ENCODE measurements at places on chromosomes 3 and 15.

DNA sequence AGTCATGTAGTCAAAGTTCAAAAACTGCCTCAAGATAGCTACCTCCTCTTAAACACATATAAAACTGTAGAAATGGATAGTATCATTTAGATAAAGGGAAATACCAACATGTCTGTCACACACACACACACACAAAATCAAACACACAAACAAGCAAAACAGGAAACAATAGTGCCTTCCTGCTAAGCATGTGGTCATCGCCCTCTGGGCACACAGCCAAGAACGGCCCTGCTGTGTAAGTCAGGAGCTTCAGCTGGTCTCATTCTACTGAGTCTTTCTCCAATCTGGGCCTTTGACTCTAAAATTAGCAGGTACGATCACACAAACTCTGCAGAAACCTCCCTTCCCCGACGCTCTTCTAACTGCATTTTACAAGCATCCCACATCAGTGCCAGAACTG lies 272.2 kb upstream of the CHRNA7 start:
- no peak for DNase-seq

GRCh38 chr3:3726549-3726948 lies 72.7 kb upstream of the LRRN1 start:
- no peak for DNase-seq

DNA sequence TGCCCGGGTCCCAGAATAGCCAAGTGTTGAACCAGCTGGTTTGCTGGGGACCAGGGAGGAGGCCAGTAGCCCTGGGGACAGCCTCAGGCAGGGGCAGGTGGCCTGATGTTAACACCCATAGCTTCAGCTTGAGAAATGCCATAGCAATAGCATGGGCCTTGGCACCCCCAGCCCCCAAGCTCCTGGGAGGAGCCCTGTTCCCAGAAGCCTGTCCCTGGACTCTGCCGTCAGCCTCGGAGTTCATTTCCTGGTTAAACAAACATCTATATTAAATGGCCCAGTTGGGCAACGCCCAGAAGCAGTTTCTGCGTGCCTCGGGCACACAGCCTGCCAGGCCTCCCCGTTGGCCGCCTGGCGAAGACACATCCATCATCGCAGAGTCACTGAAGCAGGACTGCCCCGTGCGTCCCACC lies 58.2 kb downstream of the FGD5 start:
- no peak for DNase-seq

DNA sequence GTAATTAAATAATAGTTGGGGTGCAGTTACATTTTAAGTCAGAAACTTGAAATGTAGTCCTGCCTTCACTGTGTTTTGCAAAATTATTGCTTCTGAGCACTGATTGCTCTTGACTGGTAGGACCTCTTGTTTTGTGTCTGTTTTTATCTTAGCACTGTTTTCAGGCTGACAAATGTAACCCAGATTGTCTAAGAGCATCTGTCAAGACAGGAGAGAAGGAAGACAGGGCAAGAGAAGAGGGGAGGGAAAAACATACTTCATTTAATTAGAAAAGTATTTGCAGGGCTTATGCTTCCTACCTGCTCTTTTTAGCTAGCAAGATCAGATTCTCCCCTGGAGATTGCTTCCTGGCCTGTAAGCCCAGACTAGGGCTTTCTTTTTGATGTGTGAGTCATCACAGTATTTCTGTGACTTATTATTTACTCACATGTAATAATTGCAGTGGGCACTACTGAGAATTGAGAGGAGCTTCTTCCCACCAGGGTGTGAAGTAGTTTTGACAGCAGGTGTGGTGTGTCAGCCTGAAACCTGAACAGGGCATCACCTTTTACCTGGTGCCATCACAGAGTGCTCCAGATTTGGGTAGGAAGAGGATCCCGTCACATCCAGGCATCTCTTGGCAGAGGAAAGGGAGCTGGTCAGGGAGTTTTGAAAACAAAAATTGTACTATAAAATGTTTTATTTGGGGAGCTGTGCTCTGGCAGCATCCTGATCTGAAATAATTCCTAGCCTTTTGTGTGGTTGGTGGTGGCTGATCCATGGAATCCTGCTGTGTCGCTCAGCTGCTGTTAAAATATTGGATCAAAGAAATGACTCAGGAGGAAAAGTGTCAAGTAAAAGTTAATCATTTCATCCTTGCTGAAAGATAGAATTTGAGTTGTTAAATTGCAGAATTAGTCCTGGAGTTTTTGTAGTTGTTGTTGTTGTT lies 98.2 kb downstream of the TMEM108 start:
- DNase-seq: no peak

- no peak for DNase-seq
Observed at GRCh38 chr3:14801031-14801430, 17.7 kb upstream of the FGD5 start.

DNA sequence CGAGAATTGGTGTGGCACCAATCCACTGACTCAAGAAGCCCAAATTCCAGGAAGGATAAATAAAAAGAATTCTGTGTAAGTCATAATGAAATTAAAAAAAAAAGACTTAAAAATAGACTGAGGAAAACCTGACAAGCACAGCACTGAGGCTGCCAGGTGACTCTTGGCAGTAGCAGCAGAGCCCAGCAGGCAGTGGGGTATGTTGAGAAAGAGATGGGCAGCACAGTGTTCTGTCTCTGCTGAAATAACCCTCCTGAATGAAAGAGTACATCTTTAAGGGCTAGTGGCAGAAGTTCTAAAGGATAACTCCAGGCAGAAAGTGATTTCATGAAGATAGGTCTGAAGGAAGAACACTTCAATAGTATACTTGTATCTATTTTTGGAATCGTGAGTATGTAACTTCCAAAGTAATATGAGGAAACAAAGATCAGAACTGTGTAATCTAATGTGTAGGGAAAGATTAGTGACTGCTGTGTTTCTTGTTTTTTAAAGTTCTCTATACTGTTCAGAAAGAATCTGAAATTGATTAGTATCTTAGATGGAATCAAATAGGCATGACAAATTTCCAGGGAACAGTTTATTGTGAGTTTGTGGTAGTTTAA lies 75.9 kb downstream of the RAB7A start:
- no peak for DNase-seq

DNA sequence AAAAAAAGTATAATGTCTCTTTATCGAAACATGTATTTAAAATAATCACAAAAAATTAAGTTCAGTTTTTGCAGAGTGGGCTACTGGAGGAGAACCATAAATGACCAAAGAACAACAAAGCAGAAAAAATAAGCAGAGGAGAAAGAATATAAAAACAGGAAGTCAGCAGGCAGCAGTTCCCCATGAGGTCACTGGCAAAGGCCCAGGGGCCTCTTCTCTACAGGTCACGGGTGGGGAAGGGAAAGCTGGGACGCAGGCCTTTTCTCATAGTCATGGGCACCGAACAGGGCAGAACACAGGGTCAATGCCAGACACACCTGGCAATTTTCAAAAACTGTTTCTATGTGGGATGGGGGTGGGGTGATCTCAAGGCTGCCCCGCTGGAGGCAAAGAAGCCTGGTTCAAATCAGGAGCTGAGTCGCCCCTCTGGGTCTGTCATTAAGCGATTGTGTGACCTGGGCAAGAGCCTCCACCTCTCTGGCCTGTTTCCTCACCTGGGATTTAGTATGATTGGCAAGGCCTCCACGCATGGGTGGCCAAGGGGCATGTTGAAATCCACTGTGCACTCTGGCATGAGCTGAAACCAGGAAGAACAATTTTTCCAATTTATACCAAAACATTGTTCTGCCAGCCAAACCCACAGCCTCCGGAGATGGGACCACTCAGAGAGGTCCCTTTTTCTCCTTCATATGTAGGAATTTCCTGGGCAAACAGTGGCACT lies 43.8 kb upstream of the UACA start:
- DNase-seq: no peak
